Left kidney (tissue), 8 donors: ENCODE measurements at places on chromosomes 6 and 20.

GRCh38 chr20:36926653-36927200 is 24.8 kb downstream of the SAMHD1 start:
- no peak for DNase-seq

DNA sequence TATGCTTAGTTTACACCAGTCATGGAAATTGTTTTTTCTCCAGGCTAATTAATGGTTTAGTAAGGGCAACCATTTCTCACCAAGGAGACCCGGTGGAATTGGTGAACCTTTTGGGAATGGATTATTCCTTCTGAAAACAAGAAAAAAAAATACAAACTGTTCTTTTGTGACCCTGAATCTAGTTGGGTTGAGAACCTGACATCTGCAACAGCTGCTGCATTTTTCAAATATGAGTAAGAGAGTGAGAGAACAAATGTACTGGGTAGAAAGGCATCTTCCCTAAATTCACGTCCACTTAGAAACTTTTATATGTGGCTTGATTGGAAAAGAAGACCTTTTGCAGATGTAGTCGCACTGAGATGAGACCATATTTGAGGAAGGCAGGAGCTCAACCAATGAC is 553.4 kb upstream of the EPHA7 start:
- DNase-seq, result no peak

DNA sequence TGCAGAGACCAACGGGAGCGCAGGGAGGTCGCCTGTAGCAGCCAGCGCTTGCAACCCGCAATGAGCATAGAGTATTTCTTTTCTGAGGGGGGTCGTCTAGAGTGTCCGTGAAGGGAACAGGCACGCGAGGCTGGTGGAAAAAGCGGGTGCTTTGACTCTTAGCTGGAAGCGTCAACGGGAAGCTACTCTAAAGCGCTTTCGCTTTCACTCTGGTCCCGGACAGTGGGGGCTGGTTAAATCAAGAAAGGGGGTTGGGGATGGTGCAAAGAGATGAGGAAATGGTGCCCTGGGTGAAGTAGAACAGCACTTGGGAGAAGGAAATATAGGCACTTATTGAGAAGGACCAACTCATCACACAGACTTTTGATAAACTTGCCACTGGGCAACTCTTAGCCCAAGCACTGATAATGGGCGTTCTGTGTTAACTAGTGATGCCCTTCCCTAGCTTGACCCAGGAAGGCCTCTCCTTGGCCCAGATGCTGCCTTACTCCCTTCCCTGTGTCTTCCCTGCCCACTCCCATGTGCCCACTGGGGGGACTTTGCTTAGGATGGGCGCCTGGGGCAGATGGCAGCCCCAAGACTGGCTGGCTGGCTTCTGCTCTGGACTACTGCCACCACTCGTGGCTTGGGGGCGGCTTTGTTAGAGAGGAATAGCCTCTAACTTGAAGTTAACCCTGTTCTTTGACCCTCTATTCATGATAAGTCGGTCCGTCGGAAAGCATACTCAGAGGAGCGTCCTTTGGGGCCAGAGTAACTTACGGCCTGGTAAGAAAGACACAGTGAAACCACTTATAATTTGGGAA is 585 bp downstream of the PSMB9 start:
- DNase-seq, result no peak

- DNase-seq, result no peak
These were observed 1063.3 kb upstream of the CITED2 start for GRCh38 chr6:140437619-140438345.

DNA sequence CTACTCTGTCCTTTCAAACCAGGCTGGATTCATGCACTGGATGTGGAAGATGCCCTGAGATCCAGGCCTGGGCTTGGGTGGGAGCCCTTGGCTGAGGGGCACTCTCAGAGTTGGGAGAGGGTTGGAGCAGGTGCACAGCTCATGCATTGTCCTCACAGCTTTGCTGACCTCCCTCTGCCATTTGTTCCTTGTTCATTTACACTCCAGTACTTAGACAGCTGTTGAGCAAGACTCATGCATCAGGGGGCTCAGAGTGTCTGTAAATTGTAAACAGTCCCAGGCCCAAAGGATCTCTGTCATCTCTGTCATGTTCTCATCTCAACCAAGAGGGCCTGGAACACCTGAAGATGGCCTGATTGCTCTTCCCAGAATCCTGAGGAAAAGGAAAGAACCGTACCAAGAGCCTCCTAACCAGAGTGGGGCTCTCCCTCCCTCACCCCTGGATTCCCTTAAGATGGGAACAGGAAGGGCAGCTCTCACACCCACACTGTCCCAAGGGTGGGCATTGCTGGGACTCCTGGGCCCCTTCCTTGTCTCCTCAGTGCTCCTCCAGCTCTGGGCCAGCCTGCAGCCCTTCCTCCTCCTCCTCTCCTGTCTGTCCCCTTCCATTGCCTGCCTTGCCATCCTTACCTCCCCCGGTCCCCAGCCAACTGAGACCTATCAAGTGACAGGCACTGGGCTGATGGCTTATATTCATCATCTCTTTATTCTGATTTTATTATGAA is 132.9 kb downstream of the FOXO3 start:
- DNase-seq, result no peak

DNA sequence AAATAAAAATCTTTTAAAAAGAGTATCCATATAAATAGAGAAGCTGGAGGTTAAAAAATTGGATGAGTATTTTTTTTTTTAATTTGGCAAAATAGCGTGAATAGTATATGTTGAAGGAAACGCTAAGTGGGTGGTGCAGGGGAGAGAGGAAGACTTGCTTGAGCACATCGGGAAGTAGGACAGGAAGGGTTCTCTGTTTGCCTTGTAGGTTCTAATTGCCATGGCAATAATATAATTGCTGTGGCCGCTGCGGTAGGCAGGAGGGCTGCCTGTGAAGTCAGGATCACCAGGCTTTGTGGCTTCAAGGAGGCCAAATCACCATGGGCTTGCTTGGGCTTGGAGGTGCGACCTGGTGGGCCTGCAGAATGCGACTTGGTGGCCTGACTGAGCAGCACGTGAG is 35.1 kb downstream of the IGF2R start:
- DNase-seq, result no peak

DNA sequence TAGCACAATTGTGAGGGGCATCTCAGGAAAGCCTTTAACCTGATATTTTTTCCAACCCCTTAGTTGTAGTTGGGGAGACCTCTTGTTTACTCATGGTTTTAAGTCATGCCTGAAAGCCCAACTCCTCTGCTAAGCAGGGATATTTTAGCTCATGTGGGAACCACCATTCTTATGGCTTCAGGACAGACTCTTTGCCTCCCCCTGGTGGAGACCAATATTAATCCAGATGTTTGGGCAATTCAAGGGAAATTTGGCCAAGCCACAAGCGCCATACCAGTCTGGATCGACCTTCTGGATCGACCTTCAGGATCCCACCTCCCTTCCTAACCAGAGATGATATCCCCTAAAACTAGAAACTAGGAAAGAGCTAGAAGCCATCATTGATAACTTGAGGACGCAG is 211.2 kb downstream of the C6orf118 start:
- no peak for DNase-seq

DNA sequence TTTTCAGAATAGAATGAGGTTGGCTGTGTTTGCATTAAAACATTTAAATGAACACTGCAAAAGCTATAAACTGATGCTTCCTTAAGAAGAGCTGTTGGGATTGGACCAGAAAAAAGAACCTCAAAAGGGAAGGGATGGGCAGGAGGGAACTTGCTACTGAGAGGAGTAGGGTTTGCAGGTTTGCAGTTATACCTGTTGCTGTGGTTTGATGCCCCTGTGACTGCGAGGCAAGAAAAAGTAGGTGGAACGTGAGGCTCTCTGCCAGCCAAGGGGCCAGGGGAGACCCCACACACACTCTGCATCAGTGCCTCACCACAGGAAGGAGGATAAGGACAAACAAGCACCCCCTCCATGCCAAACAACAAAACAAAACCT is 197.2 kb downstream of the BCAS1 start:
- no peak for DNase-seq

DNA sequence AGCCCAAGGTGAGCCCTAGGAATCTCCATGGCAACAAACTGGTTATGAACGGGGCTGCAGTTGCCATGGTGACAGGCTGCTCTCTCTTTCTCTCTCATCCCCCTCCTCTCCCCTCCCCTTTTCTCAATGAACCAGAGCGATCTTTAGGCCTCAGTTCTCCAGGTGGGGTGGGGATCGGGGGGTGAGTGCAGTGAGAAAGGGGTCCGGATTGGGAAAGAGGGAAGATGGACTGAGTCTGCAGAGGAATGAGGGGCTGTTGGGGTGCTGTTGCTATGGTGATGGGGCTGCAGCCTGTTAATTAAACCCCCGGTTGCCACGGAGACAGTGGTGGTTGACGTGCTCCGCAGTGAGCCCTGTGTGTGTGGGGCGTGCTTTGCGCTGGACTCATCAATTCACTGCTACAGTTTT is 3.6 kb upstream of the SLC12A5 start:
- no peak for DNase-seq

DNA sequence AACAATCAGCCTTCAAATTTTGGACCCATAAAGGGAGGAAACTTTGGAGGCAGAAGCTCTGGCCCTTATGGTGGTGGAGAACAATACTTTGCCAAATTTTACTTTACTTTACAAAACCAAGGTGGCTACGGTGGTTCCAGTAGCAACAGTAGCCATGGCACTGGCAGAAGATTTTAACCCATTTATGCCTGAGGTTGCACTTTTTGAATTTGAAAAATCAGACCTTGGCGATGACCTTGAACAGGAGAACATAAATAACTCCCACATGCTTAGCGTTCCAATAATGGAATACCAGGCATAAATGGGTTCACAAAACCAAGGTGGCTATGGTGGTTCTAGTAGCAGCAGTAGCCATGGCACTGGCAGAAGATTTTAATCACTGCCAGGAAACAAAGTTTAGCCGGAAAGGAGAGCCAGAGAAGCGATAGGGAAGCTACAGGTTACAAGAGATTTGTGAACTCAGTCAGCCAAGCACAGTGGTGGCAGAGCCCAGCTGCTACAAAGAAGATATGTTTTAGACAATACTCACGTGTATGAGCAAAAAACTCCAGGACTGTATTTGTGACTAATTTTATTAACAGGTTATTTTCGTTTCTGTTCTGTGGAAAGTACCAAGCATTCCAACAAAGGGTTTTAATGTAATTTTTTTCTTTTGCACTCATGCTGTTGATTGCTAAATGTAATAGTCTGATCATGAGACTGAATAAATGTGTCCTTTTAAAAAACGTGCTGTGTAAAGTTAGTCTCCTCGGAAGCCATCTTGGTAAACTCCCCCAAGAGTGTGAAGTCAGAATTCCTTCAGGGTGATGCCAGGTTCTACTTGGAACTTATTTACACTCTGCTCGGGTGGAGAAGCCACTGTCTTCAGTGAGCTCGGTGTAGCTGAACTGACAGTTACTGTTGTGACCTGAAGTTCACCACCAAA is 6.7 kb downstream of the SFT2D1 start:
- no peak for DNase-seq

DNA sequence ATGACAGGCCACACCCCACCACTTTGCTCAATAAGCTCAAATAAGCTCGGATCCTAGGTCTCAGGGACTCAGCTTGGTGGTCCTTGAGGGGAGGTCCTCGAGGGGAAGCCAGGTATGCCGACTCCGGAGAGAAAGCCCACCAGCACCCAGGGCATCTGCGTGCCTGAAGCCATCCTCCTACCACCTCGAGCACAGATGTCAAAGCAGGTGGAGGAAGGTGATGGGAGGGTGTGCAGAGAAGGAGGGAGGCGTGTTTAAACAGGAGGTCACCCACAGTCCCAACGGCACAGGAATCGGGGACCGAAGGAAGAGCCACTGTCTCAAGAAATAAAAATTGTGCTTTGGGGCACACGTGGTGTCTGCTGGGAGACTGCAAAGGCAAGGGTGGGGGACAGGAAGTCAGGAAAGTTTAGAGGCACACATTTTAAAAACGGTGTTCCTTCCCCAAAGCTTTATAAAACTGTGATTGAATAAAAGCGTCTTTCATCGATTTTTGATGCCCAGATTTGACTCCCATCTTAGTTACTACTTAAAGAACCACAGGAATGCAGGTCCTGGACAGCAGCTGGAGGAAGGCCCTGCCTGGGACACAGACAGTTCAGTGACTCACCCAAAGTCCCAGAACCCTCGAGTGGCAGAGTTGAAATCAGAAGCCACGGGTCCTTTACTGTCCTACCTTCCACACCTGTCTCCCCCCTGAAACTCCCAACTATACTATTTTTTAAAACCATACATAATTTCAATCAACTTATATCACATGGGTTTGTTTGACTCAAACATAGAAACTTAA is 221.0 kb upstream of the PDE10A start:
- no peak for DNase-seq

GRCh38 chr20:15706719-15707118 is 866.5 kb downstream of the KIF16B start:
- no peak for DNase-seq
